ENCODE measurements at places on chromosomes 1 and 21.
A peak's percentile ranks its signal among the peaks of the same experiment; 100 is the strongest.

GRCh38 chr1:18883636-18884418 lies 18.5 kb downstream of the ALDH4A1 start:
- DNase-seq = peak; percentile 76

DNA sequence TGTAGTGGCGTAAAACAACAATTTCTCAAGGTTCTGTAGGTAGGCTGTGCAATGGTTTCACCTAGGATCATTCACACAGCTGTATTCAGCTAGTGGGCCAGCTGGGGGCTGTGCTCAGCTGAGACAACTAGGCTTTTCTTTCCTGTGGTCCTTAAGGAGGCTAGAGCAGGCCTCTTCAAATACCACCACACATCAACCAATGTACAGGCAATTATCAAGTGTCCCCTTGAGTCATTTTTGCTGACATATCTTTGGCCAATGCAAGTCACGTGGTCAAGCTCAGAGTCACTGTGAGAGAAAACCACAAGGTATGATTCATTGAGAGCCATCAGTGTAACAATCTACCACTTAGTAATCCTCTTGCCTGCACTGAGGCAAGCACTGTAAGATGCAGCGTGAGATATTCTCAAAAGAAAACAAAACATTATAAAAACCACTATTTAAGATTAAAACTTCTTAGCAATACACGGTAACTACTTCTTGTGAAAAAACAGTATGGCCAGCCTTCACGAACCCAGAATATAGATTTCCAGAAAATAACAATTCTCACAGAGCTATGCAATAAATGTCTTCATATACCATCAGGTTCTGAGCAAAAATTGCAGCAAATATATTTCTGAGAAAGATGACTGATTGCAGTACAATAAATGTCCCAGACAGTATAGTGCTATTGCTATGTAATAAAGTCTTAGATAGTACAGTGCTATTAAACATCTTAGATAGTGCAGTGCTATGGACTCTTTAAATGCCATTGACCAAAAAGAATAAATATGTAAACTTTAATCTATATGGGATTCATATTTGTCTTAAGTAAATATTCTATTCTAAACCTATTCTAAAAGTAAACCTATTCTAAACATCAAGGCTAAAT lies 55.3 kb downstream of the NME7 start:
- peak; percentile 40 for DNase-seq

- no peak for DNase-seq
Measured at GRCh38 chr1:147820761-147821297, 60.4 kb upstream of the GJA5 start.

GRCh38 chr1:2046174-2046917 lies 3.9 kb upstream of the PRKCZ start:
- DNase-seq = peak; percentile 47

GRCh38 chr1:114979278-114979891 lies 50.2 kb upstream of the TSHB start:
- peak; percentile 68 for DNase-seq

DNA sequence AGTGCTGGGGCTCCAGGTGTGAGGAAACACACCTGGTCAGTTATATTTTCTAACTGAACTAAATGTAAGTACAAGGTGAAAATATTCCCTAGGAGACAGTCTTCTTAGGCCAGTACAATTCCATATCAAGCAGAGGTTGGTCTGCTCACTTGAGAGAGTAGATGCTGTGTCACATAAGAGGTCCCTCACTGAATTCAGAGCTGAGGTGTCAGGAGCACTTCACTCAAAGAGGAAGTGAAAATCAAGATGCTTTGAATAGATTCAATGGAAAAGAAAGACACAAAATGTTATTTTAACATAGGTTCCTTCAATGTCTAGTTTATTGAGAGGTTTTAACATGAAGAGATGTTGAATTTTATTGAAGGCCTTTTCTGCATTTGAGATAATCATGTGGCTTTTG lies 4.3 kb upstream of the FCRL3 start:
- DNase-seq = no peak

DNA sequence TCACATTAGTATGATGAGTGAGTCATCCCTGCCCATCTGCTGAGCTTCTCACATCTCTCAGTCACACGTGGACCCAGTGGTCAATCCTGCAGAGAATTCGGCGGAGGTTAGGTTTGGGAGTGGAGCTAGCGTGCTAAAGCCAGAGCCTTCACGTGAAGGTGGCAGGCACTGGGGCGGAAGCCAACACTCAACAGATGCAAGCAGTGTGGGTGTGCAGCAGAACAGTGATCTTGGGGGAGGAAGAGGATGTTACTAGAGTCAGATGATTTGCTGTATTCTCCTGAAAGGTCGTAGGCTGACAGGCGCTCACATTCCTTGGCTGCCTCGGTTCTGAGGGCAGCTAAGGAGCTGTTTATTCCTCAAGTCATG lies 6.7 kb downstream of the C1orf115 start:
- DNase-seq = no peak

GRCh38 chr1:226523646-226524406 lies 24.7 kb upstream of the STUM start:
- no peak for DNase-seq

DNA sequence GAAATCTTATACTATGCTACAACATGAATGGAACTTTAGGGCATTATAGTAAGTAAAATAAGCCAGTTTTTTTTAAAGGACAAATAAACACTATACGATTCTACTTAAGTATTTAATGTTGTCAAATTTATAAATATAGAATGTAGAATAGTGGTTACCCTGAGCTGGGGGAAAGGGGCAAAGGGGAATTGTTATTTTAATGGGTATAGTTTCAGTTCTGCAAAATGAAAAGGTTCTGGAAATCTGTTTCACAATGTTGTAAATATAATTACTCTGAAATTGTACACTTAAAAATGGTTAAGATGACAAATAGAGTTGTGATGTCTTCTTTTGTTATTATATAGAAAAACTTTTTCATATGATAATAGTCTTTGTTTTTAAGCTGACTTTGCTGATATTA lies 366.3 kb downstream of the MRPL39 start:
- no peak for DNase-seq

DNA sequence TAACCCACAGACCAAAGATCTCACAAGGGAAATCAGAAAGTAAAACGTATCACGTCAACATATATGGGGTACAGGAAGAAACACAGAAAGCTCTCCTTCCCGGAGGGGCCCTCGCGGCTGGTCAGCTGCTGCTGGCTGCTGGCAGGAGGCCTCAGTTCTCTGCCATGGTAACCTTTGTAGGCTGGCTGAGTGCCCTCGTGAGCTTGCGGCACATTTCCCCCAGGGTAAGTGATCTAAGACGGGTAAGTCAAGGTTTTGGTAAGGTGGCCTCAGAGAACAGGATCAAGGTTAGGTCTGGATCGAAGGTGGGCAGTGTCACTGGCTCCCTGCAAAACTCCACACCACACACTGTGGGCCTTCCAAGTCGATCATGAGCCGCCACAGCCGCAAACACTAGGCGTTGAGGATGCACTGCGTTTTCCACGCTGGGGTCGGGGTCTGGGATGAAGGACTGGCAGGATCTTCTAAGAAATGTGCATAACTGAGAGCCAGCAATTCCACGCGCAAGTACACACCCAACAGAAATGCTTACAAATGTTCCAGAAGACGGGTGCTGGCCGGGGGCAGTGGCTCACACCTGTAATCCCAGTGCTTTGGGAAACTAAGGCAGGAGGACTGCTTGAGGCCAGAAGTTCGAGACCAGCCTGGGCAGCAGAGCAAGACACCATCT lies 33.9 kb downstream of the WDR4 start:
- DNase-seq = no peak

DNA sequence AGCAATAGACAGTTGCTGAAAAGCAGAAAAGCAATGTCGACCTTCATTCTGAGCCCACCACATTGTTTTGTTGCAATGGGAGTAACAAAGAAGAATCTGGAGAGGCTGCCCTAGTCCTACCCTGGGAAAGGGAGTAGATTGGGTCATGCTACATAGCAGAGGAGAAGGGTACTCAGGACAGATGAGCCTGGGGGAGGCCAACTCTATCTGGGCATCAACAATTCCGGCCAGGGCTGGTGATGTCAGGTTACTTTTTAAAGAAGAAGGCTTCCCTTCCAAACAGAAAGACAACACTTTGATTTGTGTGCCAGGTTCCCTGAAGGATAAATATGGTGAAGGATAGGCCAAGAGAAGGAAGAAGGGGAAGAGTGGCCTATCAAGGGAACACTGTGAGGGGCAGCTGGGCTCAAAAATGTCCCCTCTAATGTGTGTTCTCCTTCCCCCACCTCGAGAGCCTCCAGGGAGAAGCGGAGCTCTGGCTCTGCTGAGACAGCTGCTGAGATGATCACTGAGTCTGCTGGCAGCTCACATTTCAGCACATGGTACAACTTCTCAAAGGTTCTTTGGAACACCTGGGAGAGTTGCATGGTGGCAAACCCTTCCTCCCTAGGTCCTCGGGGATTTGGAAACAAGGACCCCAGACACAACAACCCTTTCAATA lies 3.2 kb upstream of the ADIPOR1 start:
- DNase-seq = no peak

DNA sequence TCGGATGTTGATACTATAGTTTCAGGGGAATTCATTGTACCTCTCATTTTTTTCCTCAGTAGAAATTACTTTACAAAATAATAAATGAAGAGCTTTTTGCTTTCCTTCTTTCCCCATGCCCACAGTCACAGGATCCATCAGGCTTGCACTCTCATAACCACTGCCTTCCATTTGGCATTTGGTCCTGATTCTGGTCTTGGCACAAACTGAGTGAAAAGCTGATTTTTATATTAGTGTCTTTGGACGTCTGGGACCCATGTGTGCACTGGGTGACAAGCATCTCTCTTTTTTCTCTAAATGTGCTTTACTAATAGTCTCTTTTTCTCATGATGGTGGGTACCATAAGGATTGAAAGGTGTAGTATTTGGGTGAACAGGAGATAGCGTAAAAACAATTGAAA lies 2.8 kb downstream of the ELAVL4 start:
- DNase-seq = no peak

DNA sequence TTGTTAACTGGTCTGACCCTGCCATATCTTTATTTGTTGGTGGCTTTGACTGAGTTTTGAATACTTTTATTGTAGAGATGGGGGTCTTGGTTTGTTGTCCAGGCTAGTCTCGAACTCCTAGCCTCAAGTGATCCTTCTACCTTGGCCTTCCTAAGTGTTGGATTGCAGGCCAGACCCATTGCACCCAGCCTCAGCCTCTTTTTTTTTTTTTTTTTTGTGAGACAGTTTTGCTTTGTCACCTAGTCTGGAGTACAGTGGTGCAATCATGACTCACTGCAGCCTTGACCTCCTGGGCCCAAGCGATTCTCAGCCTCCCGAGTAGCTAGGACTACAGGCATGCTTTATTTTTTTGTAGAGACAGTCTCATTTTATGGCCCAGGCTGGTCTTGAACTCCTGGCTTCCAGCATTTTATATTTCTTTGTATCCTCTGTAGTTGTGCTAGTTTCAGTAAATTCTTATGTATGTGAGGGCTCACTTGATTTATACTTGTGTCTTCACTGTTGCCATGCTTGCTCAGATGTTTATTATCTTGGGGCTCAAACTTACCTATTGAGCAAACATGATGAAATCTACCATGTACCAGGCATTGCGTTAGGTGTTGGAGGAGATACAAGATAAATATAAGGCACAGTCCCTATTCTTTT lies 24.1 kb downstream of the THRAP3 start:
- no peak for DNase-seq

GRCh38 chr1:211708006-211708405 lies 32.6 kb upstream of the NEK2 start:
- DNase-seq = no peak

- DNase-seq = no peak
Measured at GRCh38 chr1:116330846-116331245, 42.2 kb upstream of the ATP1A1 start.

- no peak for DNase-seq
Measured at GRCh38 chr1:156308078-156308477, 9.0 kb upstream of the VHLL start.

DNA sequence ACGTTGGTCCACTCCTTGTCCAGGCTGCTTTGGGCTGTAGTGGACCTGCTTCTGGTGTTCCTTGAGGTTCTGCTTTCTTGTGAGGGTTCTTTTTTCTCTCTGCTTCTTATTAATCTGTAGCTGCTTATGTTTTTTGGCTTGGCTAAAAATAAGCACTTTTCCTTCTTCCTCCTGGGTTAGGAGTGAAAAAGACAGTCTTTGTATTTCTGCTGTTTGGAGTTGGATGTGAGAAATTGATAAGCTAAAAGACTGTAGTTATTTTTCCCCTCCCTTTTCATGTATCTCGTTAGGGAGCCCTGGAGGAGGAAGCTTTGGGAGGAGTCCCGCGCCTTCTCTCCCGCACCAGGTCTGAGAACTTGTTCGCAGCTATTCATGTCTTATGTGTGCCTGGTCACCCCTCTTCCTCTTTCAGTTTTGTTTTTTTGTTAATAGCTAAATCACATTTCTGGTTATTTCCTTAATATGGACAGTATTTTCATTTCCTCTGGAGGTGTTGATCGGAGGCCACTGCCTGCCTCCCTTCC lies 79.0 kb downstream of the GALNT2 start:
- DNase-seq = no peak

DNA sequence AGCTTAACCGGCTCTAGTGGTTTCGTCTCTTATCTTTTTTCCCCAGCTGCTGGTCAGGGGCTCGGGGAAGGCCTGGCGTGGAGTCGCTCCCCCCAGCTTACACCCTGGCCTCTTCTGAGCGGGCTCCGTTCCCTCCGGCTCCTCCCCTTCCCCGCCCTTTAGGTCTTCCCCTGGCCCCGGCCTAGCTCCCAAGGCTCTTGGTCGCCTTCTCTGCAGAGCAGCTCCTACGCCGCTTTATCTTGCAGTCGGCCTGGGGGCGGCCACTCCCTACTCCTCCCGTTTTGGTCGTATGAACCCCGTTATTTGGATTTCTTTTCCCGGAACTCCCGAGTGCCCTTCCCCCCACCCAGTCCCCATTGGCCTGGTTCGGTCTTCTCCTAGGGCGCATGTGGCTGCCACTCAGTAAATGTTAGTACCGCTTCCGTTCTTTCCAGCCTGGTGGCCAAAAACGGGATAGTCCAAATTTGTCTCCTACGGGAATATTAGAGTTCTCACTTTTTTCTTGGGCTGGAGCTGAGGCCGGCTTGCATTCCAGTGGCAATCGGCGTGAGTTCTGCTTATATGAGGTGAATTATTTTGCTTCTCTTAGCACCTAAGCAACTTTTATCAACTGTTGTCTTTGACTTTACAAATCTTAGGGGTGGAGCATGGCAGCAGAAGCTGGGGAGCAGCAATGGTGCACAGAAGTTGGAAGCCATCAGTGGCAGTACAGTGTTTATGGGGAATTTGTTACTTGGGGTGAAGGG lies 467 bp downstream of the THRAP3 start:
- no peak for DNase-seq

- DNase-seq = no peak
Measured at GRCh38 chr1:47751193-47751592, 246.0 kb downstream of the TRABD2B start.

GRCh38 chr1:12173631-12174121 lies 6.9 kb downstream of the TNFRSF1B start:
- DNase-seq = peak; percentile 86

Data from activated naive CD4-positive, alpha-beta T cell treated with Interleukin-2 at 50 U/mL for 16 hours (primary cell).